ENCODE measurements at places on chromosomes 13 and 19. TPM values are rescaled to one million over a fixed set of nuclear protein-coding genes. Genes with fewer than 3 reads are reported as not detected.

KRTDAP gene
- not detected for total RNA-seq

MYBPC2 gene
- total RNA-seq: not detected

DZIP1 gene
- 71.1 TPM for total RNA-seq

TPTE2 gene
- 0.14 TPM for total RNA-seq

HCN2 gene
- 0.84 TPM for total RNA-seq

CD33 gene
- not detected for total RNA-seq

CCDC169 gene
- 1.7 TPM for total RNA-seq

IFNL1 gene
- not detected for total RNA-seq

PTH2 gene
- not detected for total RNA-seq

PROZ gene
- not detected for total RNA-seq
